ENCODE measurements at places on chromosomes 4 and X.

DNA sequence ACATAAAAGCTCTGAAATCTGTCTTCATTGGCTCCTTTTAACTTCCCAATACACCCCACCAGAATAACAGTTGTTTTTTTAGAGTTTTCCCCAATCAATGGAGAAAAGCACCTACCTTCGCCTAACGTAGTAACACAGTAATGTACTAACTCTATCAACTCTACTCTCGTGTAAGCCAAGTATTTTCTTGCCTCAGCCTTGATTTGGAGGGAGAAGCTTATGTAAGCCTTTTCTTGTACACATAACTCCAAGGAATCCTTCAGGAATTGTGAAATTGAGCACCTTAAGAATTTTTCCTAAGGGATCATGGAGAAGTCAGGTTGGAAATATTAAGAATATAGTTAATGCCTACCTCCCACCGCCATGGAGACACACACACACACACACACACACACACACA is 181.2 kb downstream of the RAPGEF2 start:
- no peak for DNase-seq

GRCh38 chrX:9656871-9657270 is 108.8 kb downstream of the GPR143 start:
- no peak for DNase-seq

GRCh38 chrX:28016823-28017222 is 35.6 kb upstream of the DCAF8L1 start:
- no peak for DNase-seq

GRCh38 chr4:16764622-16765021 is 133.8 kb downstream of the LDB2 start:
- no peak for DNase-seq

DNA sequence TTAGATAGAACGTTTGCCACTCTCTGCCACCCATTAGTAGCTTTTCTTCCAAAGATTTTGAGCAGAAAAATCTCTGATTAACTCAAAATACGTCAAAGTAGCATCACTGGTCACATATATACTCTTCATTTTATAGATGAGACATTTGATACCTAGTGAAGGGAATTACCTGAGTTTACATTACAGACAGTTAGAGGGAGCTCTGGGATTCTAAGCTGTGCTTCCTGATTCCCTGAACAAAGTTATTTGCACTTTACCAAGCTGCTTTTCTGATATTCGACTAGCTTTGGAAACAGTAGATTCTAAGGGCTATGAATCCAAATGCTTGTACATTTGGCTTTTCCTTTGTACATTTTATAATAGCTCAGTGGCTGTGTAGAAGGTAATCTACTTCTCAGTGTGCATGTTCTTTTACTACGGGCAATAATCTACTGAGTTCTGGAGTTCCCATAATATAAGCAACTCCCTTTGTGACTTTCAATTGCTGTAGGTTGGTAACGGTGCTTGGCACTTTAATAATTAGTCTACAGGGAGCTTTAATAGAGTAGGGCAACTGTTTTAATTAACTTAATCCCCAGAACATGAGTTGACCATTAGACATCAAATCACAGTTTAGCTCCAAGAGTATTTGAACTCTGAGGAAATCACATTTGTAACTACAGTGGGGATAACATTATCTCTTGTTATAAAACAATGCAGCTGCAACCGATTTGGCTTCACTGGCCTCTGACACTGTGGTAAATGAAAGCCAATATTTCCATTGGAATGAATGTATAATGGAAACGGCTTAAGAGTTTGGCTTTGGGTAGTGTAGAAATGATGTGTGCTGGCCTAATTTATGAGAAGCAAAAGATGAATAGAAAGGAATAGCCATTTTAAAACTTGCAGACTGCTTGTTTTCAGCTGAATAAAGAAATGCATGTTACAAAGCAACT is 1602.4 kb downstream of the STIM2 start:
- DNase-seq, result no peak

- DNase-seq, result no peak
These were observed 37.4 kb upstream of the PACRGL start for GRCh38 chr4:20662851-20663250.

DNA sequence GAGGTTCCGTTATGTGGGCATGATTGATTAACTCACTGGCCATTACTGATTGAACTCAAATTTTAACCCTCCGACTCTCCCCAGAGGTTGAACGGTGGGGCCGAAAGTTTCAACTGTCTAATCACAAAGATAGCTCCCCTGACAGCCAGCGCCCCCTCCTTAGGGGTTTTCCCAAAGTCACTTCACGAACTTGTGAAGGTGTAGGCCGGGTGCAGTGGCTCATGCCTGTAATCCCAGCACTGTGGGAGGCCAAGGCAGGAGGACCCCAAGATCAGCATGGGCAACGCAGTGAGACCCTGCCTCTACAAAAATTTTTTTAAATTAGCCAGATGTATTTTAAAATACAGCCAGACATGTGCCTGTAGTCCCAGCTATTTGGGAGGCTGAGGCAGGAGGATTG is 39.8 kb upstream of the RBM47 start:
- DNase-seq, result no peak

GRCh38 chrX:12802741-12803140 is 11.5 kb downstream of the PRPS2 start:
- no peak for DNase-seq

GRCh38 chrX:29691044-29691443 is 524.3 kb upstream of the MAGEB2 start:
- no peak for DNase-seq

GRCh38 chr4:185066179-185066578 is 47.9 kb downstream of the HELT start:
- DNase-seq, result no peak

DNA sequence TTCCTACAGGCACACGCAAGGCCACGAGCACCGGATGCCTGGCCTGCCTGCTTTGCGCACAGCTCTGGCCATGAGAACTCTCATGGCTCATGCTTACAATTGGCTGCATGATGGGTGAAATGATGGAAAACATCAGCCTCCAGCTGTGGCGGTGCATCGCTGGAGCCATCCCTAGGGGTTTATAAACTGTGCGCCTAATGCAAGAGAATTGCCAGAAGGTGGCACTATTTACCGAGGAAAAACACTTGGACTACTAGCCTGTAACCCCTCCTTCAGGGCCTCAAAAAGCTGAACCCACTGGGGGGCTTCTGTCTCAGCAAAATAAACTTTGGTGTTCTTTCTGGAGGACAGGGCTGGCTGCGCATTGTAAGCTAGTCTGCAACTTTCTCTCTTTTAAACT is 51.9 kb downstream of the PHKA2 start:
- no peak for DNase-seq

DNA sequence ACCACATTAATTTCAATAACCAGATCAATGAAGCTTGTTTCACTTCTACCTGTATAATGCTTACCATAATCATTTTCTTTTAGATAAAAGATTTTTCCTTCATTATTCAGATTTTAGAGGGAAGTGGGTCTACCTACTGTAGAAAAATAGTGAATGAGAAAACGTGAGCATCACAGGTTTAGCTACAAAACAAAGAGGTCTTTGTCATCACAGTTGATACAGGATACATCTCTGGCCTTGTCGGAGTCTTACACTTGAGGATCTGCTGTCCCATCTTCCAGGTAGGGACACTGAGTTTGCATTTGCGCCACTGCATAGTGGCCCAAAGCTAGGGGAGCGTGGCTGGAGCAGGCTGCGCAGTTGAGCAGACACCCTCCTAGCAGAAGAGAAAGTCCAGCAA is 710 bp downstream of the CLDN24 start:
- peak; percentile 75 for DNase-seq

DNA sequence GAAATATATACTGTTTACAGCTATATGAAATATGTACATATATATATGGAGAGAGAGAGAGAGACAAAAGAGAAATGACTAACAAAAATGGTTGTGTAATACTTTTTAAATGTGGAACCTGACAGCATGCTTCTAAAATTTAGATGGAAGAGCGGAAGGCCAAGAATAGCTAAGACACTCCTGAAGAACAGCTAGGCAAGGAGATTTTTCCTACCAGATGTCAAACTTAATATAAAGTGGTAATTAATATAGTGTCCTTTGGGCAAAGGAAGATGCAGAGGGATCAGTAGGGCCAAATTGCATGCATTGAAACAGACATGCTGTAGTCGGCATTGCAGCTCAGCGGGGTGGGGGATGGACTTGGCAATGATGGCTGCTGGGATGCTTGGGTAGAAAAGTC is 45.2 kb downstream of the ADD1 start:
- DNase-seq, result no peak

- DNase-seq, result peak; percentile 43
These were observed 17.1 kb downstream of the USP46 start for GRCh38 chr4:52641854-52642563.

GRCh38 chr4:106985830-106986229 is 50.3 kb downstream of the DKK2 start:
- no peak for DNase-seq

DNA sequence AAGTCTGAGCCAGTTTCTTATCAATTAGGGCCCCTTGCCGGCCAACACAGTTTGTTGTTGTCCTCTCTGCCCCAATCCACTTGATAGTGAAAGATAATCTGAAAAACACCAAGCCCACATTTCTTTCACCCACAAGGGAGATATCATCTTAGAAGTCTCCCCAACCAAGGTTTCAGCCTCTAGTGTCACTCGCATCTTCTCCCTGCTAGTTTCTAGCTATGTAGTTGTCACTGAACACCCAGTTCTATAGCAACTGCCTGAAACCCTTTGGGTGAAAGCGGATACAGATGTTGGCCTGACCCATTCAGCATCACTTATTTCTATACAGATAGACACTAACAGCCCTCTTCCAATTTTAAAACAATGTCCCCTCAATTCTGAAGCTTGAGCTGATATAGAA is 116.3 kb downstream of the BMP15 start:
- no peak for DNase-seq

GRCh38 chr4:112704991-112705845 is 68.3 kb downstream of the LARP7 start:
- DNase-seq, result peak; percentile 26

- DNase-seq, result no peak
These were observed 101.9 kb upstream of the SCOC start for GRCh38 chr4:140271553-140271952.

Measured in COLO829 (cell line).